ENCODE measurements at places on chromosomes 2 and 18.

DNA sequence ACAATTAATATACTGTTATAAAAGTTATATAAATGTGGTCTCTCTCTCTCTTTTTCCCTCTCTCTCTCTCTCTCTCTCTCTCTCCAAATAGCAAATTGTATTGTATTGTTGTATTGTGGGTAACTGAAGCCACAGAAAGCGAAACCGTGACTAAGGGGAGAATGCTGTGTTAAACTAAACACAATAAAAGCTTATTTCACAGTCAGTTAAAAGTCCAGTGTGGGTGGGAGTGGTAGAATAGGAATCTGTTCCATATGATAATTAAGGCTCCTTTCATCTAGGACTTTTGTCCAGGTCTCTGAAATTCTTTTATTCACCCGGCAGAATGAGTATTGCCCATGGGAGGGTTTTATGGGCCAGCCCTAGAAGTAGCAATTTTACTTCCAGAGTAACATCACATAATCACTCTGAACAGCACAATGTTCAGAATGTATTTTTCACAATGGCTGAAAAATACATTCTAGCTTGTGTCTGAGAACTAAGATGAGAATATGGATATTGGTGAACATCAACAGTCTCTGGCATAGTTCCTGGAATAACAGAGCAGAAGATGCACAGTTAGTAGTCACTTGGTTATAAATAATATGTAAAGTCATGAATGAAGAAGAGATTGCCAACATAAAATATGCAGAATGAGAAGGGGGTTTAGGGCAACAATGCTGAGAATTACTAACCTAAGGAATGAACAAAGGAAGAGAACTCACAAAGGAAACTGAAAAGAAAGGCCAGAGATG, 399.1 kb downstream of the PLCL1 start:
- no peaks in the 10 kb centered on the region for H3K27me3 ChIP-seq
- H3K36me3 ChIP-seq, result no peaks in the 10 kb centered on the region
- DNase-seq, result no peak
- H3K4me1 ChIP-seq, result no peaks in the 10 kb centered on the region
- H3K4me3 ChIP-seq, result no peak overlapping the region
- no peak overlapping the region for H3K27ac ChIP-seq

GRCh38 chr2:71693286-71694270, 240.2 kb downstream of the DYSF start:
- no peaks in the 10 kb centered on the region for H3K36me3 ChIP-seq
- H3K4me1 ChIP-seq, result no peaks in the 10 kb centered on the region
- no peaks in the 10 kb centered on the region for H3K27me3 ChIP-seq
- H3K4me3 ChIP-seq, result no peak overlapping the region

DNA sequence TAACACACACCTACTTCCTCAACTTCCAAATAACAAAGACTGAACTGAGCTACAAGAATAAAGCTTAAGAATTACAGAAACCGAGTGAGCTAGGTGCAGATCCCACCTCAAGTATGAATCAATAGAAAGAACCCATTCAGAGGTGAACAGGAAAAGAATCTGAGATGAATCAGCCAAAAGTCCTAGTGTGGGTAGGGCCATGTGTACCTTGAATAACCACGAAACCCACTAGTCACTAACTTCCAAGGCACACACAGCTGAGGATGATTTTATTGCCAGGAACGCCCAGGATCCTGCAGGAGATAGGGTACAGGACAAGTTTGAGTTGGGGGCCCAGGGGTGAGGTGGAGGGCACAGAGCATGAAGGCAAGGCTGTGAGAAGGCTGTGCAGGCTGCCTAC, 99.7 kb upstream of the REG3A start:
- H3K27ac ChIP-seq, result no peak overlapping the region
- H3K4me3 ChIP-seq, result no peak overlapping the region
- H3K27me3 ChIP-seq, result no peaks in the 10 kb centered on the region
- H3K4me1 ChIP-seq, result no peaks in the 10 kb centered on the region

DNA sequence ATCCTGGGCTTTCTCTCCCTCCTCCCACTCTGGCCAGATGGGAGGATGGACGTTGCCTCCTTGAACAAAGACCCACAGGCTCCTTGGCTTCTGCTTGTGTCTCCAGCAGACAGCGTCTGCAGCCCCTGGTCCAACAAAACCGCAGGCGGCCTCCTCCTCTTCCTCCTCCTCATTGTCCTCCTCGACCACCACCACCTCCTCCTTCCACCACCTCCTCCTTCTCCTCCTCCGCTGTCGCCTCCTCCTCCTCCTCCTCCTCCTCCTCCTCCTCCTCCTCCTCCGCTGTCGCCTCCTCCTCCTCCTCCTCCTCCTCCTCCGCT, 45.7 kb upstream of the ALPP start:
- H3K4me1 ChIP-seq, result no peaks in the 10 kb centered on the region
- H3K4me3 ChIP-seq, result no peak overlapping the region
- no peaks in the 10 kb centered on the region for H3K27me3 ChIP-seq
- H3K36me3 ChIP-seq, result peaks cover 13% of the 10 kb centered on the region

GRCh38 chr2:199734011-199734410, 117.0 kb downstream of the FTCDNL1 start:
- H3K27me3 ChIP-seq, result no peaks in the 10 kb centered on the region
- H3K4me1 ChIP-seq, result no peaks in the 10 kb centered on the region
- H3K4me3 ChIP-seq, result no peak overlapping the region
- H3K27ac ChIP-seq, result no peak overlapping the region
- no peak for DNase-seq

GRCh38 chr18:45656194-45656770, 41.0 kb downstream of the SLC14A2 start:
- no peaks in the 10 kb centered on the region for H3K36me3 ChIP-seq
- H3K27me3 ChIP-seq, result no peaks in the 10 kb centered on the region
- H3K27ac ChIP-seq, result no peak overlapping the region
- no peak overlapping the region for H3K4me3 ChIP-seq
- H3K4me1 ChIP-seq, result peaks cover 14% of the 10 kb centered on the region

- DNase-seq, result no peak
- no peaks in the 10 kb centered on the region for H3K36me3 ChIP-seq
- H3K4me1 ChIP-seq, result no peaks in the 10 kb centered on the region
- no peak overlapping the region for H3K4me3 ChIP-seq
- H3K27me3 ChIP-seq, result no peaks in the 10 kb centered on the region
Observed at GRCh38 chr2:5951471-5951870, 259.3 kb downstream of the SOX11 start.
